ENCODE measurements at places on chromosomes 4 and X.

DNA sequence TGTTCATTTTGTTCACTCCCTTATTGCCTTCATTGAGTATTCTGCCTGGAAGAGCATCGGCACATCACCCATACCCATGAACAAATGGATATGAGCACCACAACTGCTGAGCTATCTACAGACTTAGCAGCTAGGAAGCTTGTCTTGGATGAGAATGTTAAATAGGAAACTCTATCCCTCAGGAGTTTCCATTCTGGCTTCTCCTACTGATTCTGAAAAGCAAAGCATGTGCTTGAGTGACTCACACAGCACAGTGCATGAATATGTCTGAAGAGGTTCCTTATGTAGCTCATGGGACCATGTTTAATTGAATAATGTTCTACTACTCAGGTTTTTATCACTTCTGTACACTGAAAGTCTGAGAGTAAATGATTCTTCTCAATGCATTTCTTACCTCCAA, 57.3 kb upstream of the MXRA5 start:
- DNase-seq = no peak

DNA sequence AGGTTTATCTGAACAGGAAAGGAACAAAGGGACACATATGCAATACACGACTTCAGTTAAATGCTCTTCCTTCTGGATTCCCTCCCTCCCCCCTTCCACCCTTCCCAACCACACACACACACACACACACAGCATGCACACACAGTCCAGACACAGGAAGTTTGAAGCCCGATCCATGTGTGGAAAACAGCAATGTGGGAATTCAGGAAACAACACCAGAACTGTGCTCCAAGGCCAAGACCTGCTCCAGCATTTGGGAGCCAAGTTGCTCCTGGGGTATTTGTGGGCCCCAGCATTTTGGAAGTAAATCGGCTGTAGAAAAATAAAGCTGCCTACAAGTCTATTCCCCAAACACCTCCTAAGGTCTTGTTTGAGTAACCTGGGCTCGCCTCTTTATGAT, 5.6 kb upstream of the AMOT start:
- DNase-seq = no peak

DNA sequence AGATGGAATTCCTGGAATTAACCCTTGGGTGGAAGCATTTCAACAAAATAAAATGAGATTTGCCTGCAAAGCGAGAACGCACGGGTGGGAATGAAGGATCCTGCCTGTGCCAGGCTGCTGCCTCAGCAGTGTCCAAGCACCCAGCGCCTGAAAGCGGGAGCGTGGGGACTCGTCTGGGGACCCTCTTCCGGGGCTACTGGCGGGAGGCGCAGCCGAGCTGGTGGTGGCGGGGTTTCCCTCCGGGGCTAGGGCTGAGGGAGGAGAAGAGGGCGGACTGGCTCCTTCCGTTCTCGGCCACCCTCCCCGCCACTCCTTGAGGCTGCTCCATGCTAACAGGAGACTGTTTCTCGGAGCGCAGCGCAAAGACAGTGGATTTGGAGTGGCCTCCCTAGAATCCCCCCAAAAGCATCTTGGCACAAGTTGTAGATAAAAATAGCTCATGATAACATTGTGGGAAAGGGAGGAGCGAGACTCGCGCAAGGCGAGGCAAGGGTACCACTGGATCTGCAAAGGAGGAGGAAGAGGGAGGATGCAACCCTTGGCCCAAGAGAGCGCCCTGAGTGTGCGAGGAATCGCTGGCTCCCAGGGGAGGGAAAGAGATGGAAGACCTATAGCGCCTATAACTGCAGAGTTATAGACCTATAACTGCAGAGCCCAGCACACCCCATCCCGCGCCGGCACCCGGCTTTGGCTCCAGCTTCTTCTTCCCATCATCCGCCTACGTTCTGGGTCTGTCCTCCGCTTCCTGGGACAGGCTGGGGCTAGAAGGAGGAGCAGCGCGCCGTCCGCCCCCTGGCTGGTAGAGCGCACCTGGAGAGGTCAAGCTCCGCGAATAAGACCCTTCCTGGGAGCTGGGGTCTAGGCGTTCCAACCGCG, 1.3 kb downstream of the HS3ST1 start:
- no peak for DNase-seq

DNA sequence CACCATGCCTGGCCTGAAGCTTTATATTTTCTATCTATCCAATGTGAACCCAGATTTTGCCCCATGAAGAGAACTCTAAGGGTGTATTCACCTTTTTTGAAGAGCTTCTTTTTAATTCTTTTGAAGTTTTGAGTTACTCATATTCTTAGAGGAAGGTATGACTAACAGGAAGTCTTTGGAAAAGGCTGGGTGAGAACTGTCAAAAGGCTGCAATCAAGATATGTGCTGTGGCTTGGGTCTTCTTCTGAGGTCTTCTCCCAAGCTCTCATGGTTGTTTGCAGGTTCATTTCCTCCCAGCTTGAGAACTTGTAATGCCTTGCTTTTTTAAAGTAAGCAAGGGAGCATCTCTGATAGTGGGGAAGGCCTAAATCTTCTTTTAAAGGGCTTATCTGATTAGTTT, 3.1 kb upstream of the C4orf17 start:
- DNase-seq = no peak

- DNase-seq = no peak
These were observed 204.8 kb upstream of the VCX start for GRCh38 chrX:7638078-7638710.

GRCh38 chr4:2246384-2247127, 4.6 kb upstream of the HAUS3 start:
- DNase-seq = no peak

GRCh38 chr4:107760281-107760947, 40.4 kb upstream of the PAPSS1 start:
- no peak for DNase-seq

- no peak for DNase-seq
These were observed 981.3 kb downstream of the C4orf33 start for GRCh38 chr4:130077275-130077674.

GRCh38 chr4:67939195-67939594, 24.1 kb downstream of the TMPRSS11A start:
- DNase-seq = no peak

DNA sequence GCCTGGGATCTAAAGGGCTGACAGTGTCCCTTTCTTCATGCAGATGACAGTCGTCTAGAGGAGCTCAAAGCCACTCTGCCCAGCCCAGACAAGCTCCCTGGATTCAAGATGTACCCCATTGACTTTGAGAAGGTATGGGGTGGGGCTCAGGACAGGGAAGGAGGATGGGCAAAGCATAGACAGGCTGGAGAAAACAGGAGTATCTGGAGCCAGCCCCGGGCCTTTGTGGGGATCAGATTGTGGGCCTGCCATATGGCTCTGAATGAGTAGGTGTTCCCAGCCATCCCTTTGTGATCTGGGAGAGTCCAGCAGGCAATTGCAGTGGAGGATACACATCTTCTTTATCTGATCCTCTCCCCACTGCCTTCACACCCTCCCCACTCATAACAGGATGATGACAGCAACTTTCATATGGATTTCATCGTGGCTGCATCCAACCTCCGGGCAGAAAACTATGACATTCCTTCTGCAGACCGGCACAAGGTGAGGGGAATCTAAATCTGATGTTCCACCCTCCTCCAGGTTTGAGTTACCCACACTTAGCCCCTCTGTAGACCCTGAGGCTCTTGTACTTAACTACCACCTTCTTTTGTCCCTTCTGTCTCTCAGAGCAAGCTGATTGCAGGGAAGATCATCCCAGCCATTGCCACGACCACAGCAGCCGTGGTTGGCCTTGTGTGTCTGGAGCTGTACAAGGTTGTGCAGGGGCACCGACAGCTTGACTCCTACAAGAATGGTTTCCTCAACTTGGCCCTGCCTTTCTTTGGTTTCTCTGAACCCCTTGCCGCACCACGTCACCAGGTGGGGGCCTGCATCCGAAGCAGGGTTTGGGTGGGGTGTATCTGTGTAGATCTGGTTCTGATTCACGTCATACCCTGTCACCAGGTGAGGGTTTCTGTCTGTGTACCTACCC, 5.8 kb upstream of the CDK16 start:
- DNase-seq = no peak

DNA sequence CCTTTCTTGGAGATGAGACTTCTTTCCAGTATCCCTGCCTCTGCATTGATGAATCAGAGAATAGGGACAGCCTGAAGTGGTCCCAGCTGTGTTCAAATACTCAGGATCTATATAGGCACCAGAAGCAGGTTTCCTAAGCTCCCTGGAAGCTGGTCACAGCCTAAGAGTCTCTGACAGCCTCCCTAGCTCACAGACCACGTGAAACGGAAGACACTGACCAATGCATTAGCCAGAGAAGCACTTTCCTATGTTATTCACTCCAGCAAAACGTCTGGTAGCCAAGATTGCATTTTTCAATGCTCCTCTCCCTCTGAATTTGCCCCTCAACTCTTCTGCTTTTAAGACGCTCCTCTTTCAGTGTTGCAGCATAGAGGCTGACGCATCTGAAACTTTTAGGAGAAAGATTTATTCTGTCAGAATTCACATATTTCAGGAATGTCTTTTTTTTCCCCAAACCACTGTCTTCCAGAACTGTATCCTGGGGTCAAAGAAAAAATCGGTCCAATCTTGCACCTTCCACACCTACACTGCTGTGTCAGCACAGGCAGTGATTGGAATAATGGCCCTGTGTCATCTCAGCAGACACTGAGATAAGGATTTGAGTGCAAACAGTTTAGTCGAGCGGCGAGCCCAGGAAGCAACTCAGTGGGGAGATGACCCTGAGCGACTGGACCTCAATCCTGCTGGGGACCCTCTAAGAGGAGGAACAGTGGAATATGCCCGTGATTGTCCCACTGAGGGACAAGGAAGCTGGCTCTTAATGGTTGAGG, 109.4 kb downstream of the SMIM20 start:
- DNase-seq = no peak

- no peak for DNase-seq
These were observed 271.2 kb upstream of the SMIM31 start for GRCh38 chr4:164482758-164483157.

DNA sequence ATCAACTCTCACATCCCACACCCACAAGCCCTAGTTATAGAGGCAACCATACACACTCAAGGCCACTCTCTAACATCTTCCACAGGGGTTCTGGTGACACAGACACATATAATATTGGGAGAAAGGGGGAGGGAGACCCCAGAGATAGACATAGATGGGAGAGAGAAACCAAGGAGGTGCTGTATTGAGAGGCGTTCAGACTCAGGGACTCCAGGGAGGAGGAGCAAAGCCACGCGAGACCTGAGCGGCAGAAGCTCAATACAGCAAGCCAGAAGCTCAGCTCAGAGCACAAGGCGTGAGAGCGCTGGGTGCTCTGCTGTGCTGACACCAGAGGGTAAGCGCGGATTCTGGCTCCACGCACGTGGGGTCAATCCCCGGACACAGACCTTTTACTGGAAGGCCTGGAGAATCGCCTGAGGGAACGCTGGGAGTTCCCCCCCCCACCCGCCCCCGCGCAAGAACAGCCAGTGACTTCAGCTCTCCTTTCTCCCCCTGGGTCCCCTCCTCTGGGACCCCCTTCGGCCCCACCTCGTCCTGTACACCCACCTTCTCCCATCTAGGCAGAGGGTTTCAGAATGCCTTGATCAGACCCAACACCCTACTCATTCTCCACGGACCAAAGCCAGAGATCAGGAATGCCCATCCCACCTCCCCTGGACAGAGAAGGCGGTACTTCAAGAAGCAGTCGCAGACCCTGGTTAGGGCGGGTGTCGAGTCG, 8.7 kb downstream of the MSX1 start:
- DNase-seq = no peak

GRCh38 chr4:187209921-187210613, 486.4 kb upstream of the FAT1 start:
- no peak for DNase-seq

DNA sequence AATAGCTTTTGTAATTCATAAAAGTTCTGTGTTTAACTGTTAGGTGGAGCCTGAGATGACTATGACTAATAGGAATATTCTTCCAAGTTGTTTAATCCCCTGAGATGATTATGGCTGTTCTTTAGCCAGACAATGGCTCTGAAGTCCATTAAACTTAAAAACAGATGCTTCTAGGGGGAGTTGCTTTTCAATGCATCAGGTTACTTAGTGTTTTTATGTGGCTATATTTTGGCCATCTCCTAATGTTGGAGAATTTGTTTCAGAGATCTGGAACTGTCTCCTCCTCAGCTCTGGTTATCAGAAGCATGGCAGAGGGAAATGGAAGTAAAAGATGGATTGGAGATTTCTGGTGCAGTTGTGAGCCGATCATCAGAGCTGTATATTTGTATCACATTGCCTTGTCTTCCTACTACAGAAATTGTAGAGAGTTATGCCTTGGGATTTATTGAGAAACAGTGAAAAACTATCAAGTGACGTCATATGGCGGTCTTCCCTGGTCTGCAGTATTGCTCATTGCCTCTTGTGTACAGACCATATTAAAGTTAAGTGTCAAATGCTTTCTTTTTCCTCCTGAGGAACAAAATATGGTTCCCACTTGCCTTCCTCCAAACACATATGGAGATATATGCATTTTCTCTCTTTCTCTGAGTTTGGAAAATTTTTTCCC, 29.8 kb downstream of the SGMS2 start:
- DNase-seq = no peak

- DNase-seq = no peak
These were observed 86.4 kb upstream of the UXT start for GRCh38 chrX:47745416-47745815.

- DNase-seq = no peak
These were observed 35.1 kb downstream of the ARHGAP24 start for GRCh38 chr4:85509882-85510631.

- DNase-seq = no peak
These were observed 1.1 kb upstream of the AP1S2 start for GRCh38 chrX:15855568-15856221.

GRCh38 chr4:128725405-128726055, 84.0 kb upstream of the JADE1 start:
- no peak for DNase-seq

- DNase-seq = no peak
These were observed 50.4 kb downstream of the GAK start for GRCh38 chr4:881709-882108.

DNA sequence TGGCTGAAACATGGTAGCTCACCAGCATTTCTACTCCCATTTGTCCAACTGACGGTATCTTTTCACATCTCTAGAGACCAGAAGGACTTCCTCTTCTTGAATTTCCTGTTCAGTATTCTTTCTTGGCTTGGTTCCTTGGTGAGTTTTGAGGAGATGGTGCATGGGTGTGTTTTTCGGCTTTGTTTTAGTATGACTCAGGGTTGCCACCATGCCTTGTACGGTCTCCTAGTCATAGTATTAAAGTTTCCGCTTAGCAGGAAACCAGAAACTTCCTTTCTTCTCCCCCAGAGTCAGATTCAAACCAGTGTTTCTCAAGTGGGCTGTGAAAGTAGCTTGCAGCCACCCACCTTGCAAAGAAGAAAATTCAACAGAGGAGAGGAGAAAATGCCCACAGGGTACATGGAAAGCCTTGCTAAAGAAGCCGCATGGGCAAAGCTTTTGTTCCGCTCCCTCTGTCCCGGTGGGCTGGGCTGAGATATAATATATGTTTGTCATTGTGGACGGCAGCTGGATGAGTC, 5.7 kb downstream of the CD99 start:
- no peak for DNase-seq

DNA sequence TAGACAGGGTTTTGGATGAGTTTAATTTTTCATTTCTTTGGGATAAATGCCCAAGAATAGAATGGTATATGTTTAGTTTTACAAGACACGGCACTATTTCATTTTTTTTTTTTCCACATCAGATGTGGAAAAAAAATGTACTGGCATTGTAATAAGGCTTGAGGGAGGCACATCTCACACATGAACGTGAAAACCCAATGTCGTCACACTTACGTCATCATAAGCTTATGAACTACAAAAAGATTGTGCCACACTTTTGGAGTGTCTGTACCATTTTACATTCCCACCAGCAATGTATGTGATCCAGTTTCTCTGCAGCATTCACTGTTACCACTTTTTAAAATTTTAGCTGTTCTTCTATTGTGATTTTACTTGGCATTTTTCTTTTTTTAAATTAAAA, 74.2 kb downstream of the TAF1 start:
- no peak for DNase-seq

All from substantia nigra (tissue), 51 donors.